Keratinocyte (primary cell): ENCODE measurements at places on chromosomes 5 and 9. TPM values are rescaled to one million over a fixed set of nuclear protein-coding genes. Genes with fewer than 3 reads are reported as not detected.
A peak's percentile ranks its signal among the peaks of the same experiment; 100 is the strongest.

DNA sequence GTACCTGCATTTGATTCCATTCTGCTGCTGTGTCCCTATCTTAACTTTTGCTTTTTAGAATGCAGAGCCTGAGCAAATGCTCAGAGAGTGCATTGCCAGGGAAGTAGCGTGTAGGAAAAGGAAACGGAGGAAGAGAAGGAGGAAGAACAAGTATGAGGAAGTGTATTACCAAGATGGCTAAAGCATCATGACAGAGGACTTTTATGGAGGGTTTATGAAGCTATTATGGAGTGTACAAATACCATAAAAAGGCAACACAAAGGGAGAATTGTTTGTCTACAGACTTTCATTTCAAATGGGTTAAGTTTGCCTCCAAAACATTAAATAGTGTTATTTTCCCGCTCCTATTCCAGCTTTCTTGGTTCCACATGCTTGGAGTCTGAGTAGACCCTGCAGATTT, 1899.8 kb upstream of the NUDT12 start:
- DNase-seq, result no peak

SLC24A2 gene
- polyA plus RNA-seq, result under 0.01 to 0.01 TPM in 2 of 3 replicates, not detected in the other

DNA sequence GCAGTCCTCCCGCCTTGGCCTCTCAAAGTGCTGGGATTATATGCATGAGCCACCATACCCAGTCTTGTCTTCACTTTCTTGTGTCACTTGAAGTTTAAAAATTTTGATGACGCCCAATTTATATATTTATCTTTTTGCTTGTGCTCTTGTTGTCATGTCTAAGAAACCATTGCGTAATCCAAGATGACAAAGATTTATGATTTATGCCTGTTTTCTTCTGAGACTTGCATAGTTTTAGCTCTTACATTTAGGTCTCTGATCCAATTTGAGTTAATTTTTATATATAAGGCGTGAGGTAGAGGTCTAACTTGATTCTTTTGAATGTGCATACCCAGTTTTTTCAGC, 18.6 kb downstream of the ANKHD1 start:
- DNase-seq, result no peak

- peak; percentile 33 for DNase-seq
These were observed 6.9 kb downstream of the RAB14 start for GRCh38 chr9:121194730-121195129.

DNA sequence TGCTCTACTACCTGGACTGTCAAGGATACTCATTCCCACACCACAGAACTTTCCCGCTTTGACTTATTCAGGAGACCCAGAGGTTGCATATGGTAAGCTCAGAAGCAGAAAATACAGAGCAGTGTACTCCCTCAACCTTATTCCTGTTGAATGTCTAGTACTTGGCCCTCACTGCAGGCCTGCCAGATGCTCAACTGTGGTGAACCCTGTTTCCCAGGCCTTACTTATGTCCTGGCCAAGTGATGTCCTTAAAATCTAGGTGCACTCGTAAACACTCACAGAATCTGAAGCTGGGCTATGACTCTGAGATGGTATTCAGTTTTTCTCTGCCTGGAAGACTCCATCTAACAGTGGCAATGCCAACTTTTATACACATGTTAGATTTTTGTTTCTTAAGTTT, 21.0 kb downstream of the DIAPH1 start:
- no peak for DNase-seq

- DNase-seq, result no peak
These were observed 1115.5 kb downstream of the TAF11L14 start for GRCh38 chr5:18749763-18750162.

- DNase-seq, result no peak
These were observed 1278.8 kb downstream of the MAT2B start for GRCh38 chr5:164784230-164784629.

LIFR gene
- polyA plus RNA-seq, result 1.00 to 1.1 TPM (median 1.0 TPM) in 3 replicates

NMUR2 gene
- polyA plus RNA-seq, result 0.05 TPM in 1 of 3 replicates, not detected in the others

DNA sequence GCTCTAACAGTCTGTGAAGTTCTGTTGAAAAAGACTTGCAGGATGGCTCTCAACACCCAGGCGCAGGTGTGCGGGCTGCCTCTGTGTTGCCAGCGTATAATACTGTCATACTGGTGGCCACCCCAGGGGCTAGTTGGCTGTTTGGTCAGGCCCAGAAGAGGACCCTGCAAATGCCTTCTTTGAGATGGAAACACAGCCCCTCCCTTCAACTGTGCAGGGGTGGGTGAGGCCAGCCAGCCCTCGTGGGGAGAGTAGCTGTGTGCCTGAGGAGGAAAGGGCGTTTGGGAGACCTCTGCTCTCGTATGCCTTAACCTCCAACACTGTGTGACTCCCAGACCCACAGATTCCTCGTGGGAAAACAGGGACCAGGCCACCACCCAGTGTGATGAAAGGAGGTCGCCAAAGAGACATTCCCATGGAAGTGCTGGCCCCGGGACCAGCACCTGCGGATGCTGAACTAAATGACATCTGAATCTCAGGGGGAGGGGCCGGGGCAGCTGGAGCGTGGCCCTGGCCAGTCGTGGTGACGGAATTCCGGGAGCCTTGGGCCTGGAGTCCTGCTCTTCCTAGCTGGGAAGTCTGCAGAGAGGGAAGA, 11.3 kb upstream of the SCGB3A1 start:
- no peak for DNase-seq

OTULINL gene
- 0.22 to 0.62 TPM (median 0.61 TPM) in 3 replicates for polyA plus RNA-seq

DNA sequence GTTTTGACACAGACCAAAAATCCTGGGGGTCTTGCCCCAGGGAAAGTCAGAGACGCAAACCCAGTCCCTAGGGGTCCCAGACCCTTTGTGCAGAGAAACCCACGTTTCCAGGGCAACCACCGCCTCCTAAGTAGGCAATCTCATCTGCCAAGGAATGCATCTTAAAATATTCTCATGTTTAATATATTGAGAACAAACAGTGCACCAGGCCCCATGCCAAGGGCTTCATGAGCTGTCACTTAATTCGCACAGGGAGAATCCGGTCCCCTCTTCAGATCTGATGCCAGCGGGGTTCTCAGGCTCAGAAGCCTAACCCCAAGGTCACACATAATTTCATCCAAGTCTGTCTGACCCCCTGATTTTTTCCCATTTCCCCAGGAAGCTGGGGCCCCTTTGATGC, 28.8 kb downstream of the CPLX2 start:
- DNase-seq, result no peak
